ENCODE measurements at places on chromosomes 2 and 18.

DNA sequence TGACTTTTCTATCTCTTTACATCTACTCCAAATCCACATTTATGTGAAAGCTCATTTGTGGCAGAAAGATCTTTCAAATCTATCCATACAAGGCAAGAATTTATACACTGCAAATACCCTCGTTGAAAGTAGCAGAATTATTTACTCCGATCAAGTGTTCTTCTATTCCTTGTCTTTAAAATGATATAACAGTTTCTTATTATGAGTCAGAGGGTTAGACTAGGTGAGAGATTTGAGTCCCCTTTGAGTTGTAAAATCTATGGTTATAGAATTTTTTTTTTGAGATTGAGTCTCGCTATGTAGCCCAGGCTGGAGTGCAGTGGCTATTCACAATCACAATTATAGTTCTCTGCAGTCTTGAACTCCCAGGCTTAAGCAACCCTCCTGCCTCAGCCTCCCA lies 5.6 kb upstream of the GREB1 start:
- no peak for DNase-seq

GRCh38 chr2:122323927-122324326 lies 568.5 kb downstream of the TSN start:
- DNase-seq: no peak

DNA sequence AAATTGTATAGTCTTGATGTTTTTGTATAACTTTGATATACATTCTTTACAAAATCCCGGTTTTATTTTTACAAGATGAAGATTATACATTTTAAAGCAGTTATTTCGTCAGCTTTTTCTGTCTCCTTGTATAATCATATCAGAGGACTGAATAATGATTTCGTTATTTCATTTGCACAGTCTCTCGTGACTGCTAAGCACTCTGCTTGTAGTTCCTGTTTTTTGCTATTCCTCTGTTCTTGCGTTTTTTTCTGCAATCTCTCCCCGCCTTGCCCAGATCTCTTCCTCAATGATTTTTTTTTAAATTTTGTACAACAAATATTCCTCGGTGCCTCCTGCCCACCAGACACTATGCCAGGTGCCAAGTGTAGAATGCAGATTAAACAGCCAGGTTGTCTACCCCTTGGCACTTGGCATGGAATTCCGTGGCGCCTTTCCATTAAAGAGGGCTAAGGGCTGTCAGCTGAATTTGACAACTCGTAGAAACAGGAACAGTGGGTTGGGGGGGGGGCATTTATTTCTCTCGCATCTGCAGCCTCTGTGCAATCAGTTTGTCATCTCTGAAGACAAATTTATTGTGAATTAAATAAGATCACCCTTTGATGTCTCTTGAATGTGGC lies 69.6 kb downstream of the KLHL29 start:
- no peak for DNase-seq

- DNase-seq: no peak
Measured at GRCh38 chr2:115303-115702, 69.0 kb upstream of the FAM110C start.

DNA sequence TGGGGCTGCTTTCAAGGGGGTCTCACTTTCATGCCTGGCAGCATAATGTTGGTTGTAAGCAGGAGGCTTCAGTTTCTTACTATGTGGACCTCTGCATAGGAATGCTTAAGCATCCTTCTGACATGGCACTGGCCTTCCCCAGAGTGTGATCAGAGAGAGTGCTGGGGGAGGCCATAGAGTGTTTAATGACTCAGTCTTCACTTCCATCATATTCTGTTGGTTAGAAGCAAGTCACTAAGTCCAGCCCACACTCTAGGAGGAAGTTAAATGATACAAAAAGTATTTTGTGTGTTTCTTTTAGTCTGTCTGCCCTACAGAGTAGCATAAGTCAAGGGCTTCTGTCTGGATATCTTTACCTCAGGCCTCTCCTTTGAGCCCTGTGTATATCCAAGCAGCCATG lies 64.9 kb downstream of the GALNT1 start:
- DNase-seq: no peak

GRCh38 chr2:437756-438393 lies 150.0 kb upstream of the ALKAL2 start:
- DNase-seq: no peak
